ENCODE measurements at places on chromosomes 13 and 19.

- no peak for DNase-seq
Measured at GRCh38 chr13:19607523-19608078, 25.9 kb upstream of the MPHOSPH8 start.

- no peak for DNase-seq
Measured at GRCh38 chr19:15259907-15260306, 27.7 kb upstream of the EPHX3 start.

- no peak for DNase-seq
Measured at GRCh38 chr13:70604448-70604847, 496.2 kb upstream of the KLHL1 start.

DNA sequence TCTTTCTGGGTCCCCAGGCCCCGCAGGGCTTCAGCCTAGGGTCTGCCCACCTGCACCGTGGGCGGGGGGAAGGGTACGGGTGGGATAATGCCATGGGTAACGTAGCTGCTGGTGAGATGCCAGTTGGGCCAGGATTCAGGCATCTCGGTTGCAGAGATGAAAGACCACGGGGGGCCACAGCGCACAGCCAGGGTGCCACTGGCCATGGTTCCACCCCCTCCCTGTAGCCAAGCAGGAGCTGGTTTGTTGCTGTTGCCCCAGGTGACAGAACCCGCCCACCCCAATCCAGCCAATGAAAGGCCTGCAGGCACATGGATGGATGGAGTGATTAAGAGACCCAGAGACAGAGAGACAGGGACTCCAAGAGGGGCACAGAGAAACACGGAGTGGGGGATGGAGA lies 1.0 kb upstream of the CGB7 start:
- DNase-seq = no peak

DNA sequence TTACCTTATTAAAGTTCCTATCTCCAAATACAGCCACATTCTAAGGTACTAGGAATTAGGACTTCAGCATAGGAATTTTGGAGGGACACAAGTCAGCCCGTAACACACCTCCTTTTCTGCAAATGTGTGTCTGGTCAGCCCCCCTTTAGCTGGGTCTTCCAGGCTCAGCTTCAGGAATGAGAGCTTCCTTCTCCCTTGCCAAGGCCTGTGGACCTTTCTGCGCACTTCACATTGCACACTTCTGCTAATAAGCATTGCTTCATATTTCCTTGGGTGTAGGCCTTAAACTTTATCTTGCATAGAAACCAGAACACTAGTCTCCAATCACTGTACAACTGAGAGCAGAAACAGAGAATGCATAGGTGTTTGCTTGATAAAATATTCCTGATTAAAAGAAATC lies 4.5 kb upstream of the STK24 start:
- no peak for DNase-seq

DNA sequence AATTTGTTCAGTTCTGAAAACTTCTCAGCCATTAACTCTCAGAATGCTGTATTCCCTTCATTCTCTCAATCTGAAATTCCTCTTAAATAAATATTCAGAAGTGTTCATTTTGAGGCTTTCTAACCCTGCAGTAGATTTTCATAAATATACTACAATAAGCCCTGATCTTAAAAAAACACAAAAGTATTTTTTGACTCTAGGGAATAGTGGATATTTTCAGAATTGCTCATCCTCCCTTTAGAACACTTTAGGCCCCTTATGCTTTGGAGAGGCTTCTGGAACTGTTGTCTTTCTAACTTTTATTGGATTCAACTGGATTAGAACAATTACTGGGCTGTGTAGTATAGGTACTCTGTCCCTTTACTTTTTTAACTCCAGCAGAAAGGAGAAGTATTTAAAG lies 1662.6 kb upstream of the MIR17HG start:
- no peak for DNase-seq

- DNase-seq = no peak
Measured at GRCh38 chr13:34452831-34453230, 489.2 kb upstream of the NBEA start.

DNA sequence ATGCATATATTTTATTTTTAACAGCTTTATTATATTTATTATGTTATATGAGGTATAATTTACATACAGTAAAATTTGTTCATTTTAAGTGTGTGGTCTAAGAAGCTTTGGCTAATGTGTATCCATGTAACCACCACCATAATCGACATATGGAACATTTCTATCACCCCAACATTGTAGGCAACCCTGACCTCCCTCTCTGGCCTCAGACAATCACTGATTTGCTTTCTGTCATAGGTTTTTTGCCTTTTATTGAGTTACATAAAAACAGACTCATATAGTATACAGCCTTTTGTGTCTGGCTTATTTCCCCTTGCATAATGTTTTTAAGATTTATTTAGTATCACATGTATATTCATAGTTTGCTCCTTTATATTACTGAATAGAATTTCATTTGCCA lies 90.7 kb upstream of the KL start:
- DNase-seq = no peak

DNA sequence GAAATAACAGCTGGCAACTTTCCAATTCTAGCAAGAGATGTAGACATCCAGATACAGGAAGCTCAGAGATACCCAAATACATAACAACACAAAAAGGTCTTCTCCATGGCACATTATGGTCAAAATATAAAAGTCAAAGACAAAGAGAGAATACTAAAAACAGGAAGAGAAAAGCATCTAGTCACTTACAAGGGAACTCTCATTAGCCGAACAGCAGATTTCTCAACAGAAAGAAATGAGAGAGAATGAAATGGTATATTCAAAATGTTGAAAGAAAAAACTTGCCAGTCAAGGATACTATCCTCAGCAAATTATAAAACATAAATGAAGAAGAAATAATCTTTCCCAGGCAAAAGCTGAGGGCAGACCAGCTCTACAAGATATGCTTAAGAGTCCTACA lies 12.4 kb downstream of the ZNF780A start:
- no peak for DNase-seq

GRCh38 chr19:29031216-29031615 lies 181.7 kb downstream of the UQCRFS1 start:
- DNase-seq = no peak

All from stimulated activated CD8-positive, alpha-beta memory T cell treated with anti-CD3 and anti-CD28 coated beads, Interleukin-7, amount 100 ng/mL, for 1 hour (primary cell).